Tibial nerve (tissue), 4 donors: ENCODE measurements at places on chromosomes 1 and 21.
A peak's percentile ranks its signal among the peaks of the same experiment; 100 is the strongest.

- DNase-seq, result no peak
Measured at GRCh38 chr21:37184784-37185593, 82.1 kb downstream of the VPS26C start.

DNA sequence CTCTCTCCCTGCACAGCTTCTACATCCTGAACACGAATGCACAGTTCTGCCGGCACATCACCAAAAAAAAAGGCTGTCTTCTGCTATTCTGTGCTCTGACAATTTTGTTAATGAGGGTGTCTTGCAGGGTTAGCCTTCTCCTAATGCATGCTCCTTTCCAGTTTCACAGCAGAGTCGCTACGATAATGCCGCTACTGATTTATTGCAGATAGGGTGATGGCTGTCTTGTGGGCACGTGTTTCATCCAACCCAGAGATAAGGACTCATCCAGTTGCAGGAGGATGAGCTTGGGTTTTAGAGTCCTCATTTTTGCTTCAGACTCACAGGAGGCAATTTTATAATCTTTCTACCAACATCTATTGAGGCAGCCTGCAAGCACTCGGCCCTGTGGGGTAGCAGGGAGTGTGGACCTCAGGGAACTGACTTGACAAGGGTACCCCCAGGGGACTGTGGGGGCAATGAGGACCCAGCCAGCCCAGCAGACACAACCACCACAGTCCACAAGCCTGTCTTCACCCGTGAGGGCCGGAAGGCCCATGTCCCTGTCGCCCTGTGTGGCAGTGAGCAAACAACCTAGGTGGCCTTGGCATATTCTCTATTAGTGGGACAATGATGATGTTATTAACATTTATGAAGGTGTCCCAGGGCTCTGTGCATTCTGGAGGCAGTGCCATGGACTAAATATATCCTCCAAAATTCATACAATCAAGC lies 15.4 kb upstream of the UTS2 start:
- DNase-seq, result no peak

DNA sequence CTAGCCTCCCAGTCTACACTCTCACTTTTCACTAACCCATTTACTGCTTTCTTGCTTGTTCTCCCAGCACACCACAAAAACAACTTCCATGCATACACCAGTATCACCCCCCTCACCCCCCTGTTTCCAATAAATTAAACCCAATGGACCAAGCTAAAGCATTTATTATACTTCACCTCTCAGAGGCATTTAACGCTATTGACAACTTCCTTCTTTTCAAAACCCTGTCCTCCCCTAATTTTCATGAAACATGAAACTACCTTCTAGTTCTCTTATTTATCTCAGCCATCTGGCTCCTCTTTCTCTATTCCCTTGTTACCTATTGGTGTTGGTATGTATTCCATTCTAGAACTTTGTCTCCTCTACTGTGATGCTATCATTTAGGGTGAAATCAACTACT lies 32.3 kb downstream of the PTPRC start:
- no peak for DNase-seq

DNA sequence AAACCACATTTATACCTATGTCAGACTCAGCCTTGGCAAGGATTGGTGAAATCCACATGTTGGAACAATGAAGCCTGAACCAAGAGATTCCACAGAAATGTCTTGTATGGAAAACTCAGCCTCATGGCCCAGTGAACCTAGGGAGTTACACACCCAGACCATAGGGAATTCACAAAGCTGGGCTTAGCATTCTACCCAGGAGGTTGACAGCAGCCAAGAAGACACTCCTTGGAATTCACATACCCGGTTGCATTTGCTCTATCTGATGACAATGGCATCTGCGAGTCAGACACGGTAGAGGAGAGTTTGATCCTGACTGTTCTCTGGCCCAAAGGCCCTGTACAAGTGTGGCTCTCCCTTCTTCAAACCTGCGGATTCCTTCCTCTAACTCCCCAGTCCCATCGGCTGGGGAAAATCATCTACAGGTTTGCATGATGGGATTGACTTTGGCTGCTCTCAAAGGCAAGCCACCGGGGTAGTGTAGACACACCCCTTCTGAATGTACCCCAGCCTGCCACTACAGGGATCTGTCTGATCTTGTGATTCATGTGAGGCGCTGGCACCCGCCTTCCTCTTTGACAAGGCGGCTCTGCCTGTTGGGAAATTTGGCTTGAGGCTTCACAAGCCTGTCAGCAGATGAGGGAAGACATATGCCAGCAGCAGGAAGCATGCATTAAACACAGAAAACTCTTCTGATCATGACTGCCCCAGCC lies 297.3 kb upstream of the KAZN start:
- no peak for DNase-seq

GRCh38 chr1:200535605-200536004 lies 84.9 kb downstream of the KIF14 start:
- DNase-seq, result no peak

GRCh38 chr1:151367658-151368392 lies 4.7 kb downstream of the SELENBP1 start:
- DNase-seq, result no peak

DNA sequence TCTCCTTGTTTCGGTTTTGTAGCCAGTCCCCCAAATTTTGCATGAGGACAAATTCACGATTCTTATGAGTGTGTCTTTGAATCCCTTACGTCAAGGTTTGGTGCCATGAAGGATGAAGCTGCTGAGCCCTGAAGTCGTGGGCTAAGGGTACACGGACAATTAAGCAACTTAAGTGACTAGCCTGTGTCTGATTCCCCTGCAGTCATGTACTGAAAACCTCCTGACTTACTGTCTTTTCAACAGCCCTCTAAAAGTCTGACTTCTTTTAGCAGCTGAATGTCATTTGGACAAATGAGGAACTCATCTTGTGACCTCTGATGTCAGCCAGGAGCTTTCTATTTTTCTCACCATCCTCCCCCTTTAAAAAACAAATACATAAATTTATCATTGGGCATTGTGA lies 27.1 kb upstream of the C1orf105 start:
- DNase-seq, result peak; percentile 10

DNA sequence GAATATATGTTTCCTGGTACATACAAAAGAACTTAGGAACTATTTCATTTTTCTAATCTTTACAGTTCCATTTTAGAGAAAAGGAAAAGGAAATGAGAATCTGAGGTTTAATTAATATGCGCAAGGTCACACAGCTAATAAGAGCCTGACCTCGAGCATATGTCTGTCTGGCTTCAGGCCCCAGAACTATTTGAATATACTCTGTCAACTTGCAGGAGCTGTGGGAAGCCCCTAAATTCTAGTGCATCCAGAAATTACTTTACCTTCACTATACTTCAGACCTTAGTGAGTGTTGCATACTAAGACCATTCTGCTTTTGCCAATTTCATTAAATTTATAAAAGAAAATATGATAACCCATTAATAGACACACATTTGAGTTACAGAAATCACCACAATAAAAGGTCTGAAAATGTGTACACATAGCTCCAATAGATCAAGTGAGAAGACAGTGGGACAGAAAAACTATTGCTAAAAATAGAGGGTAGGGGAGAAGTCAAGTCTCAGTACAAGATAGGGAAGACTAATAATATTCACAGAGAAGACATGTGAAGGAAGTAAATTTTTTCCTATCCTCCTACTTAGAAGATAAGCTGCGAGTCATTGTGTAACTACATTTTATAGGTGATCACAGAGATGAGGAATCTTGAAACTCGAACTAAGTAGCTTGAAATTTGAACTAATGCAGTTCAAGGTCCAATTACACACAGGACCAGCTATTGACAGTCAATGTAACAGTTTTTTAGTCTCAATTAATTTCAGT lies 3.8 kb downstream of the RGS13 start:
- no peak for DNase-seq

DNA sequence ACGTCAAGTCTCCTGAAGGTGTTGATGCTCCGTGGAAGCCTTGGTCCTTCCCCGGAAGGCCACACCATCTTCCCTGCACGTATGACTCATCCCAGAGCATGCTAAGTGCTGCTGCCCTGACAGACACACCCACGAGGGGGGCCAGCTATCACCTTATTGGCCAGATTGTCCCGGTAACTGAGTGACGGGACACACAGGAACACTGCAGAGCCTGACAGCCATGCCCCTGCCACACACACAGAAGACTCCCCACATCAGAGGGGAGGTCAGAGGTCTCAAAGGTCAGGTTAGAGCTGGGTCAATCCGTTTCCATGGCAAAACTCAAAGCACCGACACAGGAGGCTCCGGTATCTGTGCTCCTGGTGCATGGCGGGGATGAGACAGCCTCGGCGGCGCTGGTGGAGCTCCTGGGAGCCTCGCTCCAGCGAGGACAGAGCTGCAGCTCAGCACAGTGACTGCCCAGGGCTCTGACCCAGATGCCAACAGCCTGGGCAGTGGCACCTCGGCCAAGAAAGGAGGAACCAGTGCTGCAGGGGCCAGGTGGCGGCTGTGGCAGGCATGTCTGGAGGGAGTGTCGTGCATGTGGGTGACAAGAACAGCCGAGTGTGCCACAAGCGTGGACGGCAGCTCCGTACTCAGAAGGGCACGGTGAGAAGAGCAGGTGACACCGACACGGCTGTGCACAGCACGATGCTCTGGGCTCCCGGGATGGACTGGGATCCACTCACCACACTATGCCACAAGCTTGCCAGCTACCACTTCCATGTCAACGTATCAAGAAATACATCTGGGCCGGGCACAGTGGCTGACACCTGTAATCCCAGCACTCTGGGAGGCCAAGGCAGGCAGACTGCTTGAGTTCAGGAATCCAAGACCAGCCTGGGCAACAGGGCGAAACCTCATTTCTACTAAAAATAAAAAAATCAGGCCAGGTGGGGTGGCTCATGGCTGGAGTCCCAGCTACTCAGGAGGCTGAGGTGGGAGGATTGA lies 14.8 kb upstream of the TMEM240 start:
- no peak for DNase-seq

DNA sequence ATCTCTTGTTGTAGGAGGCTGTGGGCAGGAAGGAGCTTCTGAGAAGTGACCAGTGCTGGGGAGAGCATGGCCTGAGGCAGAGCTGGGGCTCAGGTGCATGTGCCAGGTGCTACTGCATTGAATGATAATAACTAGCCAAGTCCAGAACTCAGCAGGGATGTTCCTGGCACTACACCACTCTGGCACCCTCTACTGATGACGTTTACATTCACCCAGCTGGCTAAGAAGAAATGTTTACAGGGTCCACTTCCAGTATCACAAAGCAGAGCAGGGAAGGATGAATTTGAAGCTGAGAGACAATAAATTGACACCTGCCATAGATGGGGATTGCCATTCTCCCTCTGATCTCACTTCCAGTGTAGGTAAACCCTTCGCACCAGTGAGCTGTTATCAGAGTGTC lies 411.8 kb downstream of the SETD4 start:
- no peak for DNase-seq

DNA sequence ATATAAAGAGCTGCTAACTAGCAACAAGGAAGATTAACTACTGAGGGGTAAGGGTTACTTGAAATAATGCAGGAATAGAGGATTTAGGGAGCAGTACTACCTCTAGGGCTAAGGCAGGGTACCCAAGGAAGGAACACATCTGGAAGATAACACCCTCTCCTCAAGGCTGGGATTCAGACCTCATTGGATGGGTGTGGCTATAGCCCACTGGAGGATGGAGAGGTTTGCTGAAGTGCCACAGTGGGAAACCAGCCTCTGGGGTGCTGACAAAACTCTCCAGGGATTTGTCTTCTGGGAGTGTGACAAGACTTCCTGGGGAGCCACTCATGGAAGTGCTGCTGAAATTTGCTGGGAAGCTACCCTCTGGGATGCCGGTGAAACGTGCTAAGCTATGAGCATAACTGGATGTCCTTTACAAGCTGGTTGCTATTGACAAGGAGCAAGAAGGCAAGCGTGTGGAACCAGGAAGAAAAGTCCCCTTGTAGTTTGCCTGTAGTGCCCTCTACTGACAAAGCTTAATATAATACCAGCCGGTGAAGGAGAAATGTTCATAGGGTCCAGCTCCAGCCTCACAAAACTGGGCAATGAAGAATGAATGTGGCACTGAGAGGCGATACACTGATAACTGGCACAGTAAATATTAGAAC lies 122.8 kb upstream of the USP24 start:
- DNase-seq, result no peak

GRCh38 chr1:207362962-207363860 lies 41.7 kb downstream of the CD55 start:
- DNase-seq, result no peak

- no peak for DNase-seq
Measured at GRCh38 chr1:66750577-66750976, 1.7 kb upstream of the DYNLT5 start.

DNA sequence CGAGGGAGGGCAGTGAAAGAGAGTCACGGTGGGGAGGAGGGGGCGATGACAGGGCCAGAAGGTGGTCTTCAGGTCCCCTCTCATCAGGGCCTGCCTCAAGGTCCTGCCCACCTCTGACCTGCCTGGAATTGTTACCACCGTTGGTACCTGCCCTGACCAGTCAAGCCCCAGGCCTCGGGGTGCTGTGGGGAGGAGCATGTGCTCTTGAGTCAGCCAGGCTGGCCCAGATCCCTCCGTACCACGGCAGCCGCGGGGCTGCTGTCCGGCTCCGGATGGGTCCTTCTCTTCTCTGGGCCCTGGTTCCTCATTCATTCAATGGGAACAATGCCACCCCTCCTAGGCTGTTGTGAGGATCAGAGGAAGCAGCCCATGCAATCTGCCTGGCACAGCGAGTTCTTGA lies 22.0 kb downstream of the SERINC2 start:
- DNase-seq, result no peak

GRCh38 chr1:21882721-21883415 lies 54.2 kb downstream of the HSPG2 start:
- no peak for DNase-seq

- no peak for DNase-seq
Measured at GRCh38 chr1:78102082-78102481, 56.3 kb downstream of the GIPC2 start.

DNA sequence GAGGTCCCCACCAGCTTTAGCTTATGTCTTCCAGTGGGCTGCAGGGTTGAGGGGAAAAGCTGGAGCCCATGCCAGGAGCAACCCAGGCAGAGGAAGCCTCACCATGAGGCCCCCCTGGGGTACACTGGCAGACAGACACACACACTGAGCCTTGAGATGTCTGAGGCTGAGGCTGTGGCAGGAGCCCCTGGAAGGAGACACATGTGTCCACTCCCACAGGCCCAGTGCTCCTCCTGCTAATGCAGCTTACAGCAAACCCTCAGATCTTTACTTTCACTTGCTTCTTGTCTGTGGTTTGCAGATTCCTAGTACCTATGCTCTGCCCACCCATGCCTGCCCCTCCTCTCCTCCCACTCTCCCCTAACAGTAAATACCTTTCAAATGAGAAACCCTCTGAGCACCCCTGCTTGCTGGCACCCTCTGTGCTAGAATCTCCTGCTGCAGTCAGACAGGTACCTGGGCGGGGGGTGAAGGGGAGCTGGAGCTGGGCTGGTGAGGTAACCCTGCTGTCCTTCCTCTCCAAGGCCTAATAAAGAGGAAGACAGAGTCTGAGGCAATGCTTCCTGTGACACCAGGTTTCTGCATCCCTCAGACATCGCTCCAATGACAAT lies 63.4 kb upstream of the NEK2 start:
- no peak for DNase-seq

DNA sequence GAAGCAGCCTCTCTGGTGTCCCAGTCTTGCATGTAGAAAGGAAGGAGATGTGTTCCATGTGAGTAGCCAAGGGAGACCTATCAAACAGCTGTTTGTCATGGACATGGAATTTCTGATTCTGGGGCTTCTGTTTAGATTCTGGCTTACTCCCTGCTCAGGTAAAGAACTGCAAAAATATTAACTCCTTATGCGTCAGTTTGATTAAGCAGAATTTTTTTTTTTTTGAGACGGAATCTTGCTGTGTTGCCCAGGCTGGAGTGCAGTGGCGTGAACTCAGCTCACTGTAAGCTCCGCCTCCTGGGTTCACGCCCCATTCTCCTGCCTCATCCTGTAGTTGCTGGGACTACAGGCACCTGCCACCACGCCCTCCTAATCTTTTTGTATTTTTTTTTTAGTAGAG lies 6.8 kb downstream of the ARV1 start:
- no peak for DNase-seq
